ENCODE measurements at places on chromosomes 1 and 21.
A peak's percentile ranks its signal among the peaks of the same experiment; 100 is the strongest.

- no peak for DNase-seq
Observed at GRCh38 chr21:42508371-42508770, 5.3 kb upstream of the SLC37A1 start.

- no peak for DNase-seq
Observed at GRCh38 chr1:201245082-201245481, 38.2 kb upstream of the PKP1 start.

DNA sequence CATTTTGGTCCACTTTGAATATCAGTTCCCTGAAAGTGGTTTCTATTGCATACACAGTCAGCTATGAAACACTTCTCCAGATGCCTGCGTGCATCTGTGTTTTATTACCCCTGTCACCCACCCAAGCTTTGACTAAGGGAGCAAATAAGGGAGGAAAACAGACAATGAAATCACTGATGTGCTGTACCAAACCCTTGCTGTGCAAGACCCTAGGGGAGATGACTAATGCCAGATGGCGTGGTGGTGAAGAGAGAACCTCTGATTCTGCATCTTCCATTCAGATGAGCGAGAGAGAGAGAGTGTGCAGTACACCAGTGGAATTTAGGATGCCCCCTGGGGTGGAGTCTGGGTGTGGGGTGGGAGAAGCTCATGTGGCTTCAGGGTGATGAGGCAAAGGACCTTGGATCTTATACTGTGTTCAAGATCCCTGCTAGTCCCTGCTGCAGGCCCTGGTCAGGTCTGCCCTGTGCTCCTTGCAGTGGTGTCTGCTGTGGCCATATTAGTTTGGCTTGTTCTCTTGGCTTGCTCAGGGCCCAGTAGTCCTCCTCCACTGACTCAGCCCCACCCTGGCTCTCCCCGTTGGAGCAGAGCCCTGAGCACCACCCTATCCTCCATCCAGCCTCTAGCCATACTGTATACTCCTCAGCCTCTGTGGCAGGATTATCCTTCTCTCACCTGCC is 18.5 kb downstream of the CLCA1 start:
- DNase-seq, result no peak

- no peak for DNase-seq
Observed at GRCh38 chr1:192918259-192918658, 109.4 kb downstream of the RGS2 start.

DNA sequence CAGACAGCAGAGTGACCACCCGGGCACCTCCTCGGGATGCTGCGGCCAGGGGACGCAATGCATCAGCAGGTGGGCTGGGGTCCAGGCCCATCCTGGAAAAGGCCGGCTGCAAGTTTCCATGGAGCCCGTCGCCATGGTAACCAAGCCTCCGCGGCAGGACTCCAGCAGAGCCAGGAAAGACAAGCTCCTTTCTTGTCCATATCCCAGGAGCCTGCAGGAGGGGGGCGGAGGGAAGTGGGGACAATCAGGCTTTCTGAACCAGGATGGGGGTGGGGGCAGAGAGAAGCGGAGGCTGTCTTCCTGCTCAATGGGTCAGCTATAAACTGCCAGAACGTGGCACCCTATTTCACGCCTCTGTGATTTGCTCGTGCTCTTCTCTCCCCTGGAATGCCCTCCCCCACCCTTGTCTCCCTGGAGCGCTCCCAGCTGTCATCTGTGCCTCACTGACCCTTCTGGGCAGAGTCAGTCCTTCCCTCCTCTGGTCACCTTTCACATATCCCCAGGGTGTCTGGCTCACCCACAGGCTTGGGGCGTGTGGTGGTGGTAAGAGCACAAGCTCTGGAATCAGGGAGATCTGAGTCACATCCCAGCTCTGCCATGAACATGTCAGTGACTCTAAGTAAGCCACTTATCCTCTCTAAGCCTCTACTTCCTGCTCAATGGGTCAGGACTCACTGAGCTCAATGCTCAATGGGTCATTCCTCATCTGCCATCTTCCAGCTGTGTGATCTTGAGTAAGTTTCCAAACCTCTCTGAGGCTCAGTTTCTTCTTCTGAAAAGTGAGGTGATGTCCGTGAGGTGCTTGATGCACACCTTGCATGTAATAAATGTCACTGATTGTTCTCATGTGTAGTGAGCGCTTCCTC is 58.9 kb upstream of the LAPTM5 start:
- no peak for DNase-seq

DNA sequence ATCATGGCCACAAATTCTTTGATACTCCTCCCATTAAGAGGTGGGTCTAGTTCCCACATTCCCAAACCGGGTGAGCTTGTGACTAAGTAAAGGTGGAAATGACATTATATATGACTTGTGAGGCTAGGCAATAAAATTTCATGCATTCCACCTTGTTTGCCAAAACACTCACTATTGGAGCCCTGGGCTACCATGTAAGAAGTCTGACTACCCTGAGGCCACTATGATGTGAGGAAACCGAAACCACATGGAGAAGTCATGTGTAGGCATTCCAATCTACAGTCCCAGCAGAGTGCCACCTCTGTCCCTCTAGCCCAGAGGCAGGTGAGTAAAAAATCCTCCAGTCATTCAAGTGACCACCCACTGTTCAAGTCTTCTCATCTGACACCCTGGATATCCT is 17.9 kb upstream of the SMG7 start:
- no peak for DNase-seq

GRCh38 chr1:107449326-107449725 is 308.5 kb downstream of the NTNG1 start:
- DNase-seq, result no peak

DNA sequence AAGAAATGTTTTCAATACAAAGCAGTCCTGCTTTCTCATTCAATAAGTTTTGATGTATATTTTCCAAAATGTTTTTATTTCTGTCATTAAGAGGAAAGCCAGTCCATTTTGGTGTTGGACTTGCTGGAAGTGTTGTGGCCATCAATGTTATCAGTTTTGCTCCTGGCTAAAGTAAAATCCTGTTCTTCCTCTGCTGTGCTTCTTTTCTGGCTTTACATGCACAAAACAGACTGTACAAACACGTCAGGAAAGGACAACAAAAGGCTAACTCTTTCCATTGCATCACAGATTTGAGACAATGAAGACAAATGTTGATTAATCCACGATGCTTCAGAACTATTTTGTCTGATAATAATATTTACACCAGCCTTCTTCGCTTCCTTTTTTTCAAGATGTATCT is 735.4 kb downstream of the LTN1 start:
- no peak for DNase-seq

DNA sequence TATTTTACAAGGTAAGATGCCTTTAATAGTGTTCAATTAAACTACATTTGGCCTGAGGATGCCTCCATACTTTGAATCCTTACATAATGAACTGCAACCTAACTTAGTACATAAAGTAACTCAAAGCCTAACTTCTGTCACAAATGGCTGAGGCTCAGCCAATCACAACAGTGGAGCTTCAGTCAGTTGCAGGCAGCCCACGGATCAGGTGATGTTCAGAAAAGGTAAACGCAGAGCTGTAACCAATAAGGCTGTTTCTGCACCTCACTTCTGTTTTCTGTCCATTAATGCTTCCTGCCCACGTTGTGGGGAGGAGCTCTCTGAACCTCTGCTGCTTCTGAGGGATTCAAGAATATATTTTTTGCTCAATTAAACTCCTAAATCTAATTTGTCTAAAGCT is 94.8 kb upstream of the KIAA0040 start:
- no peak for DNase-seq

- DNase-seq, result no peak
Observed at GRCh38 chr1:209617047-209617673, 33.6 kb downstream of the CAMK1G start.

DNA sequence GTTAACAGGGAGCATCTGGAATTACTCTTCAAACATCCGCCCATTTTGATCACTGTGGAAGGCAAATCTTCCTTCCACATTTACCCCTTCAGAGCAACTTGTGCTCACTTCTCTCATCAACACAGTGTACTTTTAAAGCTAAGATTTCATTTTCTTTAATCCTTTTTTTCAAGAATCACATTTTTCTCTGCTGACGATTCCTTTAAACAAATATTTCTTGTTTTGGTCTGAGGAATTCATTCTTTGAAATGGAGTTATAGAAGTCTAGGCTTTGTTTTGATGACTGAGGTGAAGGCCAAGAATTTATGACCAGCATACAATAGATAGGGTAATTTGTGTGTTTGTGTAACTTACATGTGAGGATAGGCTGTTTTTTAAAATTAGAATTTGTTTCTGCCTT is 25.6 kb downstream of the LRRC42 start:
- DNase-seq, result no peak

GRCh38 chr1:58620926-58621325 is 43.9 kb upstream of the TACSTD2 start:
- no peak for DNase-seq

- DNase-seq, result no peak
Observed at GRCh38 chr1:204730826-204731459, 45.4 kb upstream of the LRRN2 start.

DNA sequence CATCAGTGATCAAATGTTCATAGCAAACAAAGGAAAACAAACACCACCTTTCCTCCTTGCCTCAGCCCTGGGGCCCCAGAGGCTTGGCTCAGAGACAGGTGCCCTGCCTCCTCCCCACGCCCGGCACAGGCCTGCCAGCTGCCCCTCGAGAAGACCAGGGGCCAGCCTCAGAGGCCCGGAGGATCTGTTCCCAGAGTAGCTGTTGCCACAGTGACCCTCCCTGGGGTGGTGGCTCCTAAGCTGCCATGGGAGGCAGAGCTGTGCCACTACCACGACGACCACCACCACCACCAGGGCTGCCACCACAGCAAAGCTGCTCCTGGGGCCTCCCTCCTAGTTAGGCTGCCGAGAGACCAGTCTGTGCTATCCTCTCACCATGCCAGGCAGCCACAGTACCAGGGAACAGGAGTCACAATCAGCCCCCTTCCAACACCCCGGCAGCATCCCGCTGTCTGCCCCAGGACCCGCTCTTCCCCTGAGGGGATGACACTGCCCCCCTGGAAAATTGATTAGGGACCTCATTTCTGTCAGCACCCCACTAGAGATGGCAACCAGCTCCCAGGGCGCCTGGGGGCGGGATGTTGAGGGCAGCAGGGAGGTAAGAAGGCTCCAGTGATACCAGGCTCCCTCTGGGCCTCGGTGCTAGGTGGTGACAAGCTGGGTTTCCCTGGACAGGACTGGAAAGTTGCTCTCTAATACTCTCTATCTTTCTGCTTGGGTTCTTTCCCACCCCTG is 30.5 kb downstream of the KCNC4 start:
- no peak for DNase-seq

DNA sequence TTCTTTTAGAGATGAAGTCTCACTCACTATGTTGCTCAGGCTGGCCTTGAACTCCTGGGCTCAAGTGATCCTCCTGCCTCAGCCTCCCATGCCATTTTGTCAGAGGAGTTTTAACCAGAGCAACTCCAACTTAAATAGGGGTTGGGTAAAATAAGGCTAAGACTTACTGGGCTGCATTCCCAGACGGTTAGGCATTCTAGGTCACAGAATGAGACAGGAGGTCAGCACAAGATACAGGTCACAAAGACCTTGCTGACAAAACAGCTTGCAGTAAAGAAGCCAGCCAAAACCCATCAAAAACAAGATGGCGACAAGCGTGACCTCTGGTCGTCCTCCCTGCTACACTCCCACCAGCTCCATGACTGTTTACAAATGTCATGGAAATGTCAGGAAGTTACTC is 5.7 kb upstream of the DNAH14 start:
- DNase-seq, result no peak

- no peak for DNase-seq
Observed at GRCh38 chr1:228825840-228826484, 90.7 kb downstream of the RHOU start.

GRCh38 chr1:151811181-151811580 is 6.0 kb upstream of the LINGO4 start:
- DNase-seq, result no peak

- DNase-seq, result no peak
Observed at GRCh38 chr1:200739702-200740570, 1.2 kb downstream of the CAMSAP2 start.

GRCh38 chr1:9385801-9386573 is 93.3 kb downstream of the SPSB1 start:
- DNase-seq, result no peak

DNA sequence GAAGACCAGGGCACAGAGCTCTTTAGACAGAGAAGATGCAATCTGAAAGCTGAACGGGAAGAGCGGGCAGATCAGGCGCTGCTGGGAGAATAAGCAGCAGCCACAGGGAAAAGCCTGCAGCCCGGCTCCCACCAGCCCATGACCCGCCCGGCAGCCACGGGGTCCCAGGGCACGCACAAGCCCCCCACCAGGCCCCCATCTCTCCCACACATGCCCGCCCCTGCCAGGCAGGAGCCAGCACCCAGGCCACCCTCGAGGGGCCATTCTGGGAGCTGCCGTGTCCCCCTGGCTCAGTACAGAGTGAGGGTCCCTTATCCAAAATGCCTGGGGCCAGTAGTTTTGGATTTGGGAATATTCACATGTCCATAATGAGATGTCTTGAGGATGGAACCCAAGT is 16.3 kb downstream of the SLC19A1 start:
- no peak for DNase-seq

- DNase-seq, result peak; percentile 59
Observed at GRCh38 chr1:157505481-157506272, 46.6 kb downstream of the FCRL5 start.

GRCh38 chr1:204649721-204650521 is 35.6 kb downstream of the LRRN2 start:
- DNase-seq, result no peak

- DNase-seq, result peak; percentile 33
Observed at GRCh38 chr1:110829955-110830553, 42.9 kb upstream of the CD53 start.

- no peak for DNase-seq
Observed at GRCh38 chr1:109791495-109792043, 27.8 kb upstream of the EPS8L3 start.

DNA sequence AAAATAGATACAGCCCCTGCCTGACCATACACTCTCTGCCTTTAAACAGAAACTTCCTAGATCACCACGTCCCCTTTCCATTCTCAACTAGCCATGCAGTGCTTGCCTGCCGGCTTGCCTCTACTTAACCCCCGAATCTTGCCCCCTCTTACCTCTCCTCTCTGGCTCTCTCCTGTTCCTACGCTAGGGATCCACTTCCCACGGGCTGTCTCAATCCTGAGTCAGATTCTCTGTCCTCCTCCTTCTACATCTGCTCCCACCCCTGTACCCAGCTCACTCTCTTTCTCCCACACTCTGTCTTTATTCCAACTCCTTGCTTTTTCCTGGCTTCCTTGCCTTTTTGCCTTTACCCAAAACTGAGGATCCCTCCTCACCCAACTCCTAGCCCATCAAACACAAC is 29.3 kb downstream of the ATF3 start:
- no peak for DNase-seq
